Stimulated activated naive CD8-positive, alpha-beta T cell treated with anti-CD3 and anti-CD28 coated beads, Interleukin-15, Interleukin-2, amounts not matched to agents 100 U/mL and 50 U/mL, for 24 hours (primary cell): ENCODE measurements at places on chromosomes 1 and 21.

DNA sequence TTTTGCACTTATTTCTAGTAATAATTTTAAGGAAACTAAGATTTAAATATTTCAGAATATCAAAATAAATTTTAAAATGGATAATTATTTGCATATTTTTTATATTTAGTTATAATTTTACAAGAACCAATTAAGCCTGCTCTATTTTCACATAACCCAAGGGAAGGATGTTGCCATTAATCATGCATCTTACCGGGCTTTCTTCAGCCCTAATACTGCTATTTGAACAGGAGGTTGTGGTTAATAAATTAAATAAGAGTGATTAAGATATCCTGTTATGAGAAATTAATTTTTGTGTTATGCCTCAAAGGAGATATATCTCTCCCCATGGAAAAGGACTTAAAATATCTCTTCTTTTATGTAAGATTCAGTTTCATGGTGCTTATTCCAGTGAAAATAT is 1415.8 kb upstream of the B3GALT2 start:
- no peak for DNase-seq

GRCh38 chr1:74652711-74653139 is 20.9 kb downstream of the ERICH3 start:
- no peak for DNase-seq

DNA sequence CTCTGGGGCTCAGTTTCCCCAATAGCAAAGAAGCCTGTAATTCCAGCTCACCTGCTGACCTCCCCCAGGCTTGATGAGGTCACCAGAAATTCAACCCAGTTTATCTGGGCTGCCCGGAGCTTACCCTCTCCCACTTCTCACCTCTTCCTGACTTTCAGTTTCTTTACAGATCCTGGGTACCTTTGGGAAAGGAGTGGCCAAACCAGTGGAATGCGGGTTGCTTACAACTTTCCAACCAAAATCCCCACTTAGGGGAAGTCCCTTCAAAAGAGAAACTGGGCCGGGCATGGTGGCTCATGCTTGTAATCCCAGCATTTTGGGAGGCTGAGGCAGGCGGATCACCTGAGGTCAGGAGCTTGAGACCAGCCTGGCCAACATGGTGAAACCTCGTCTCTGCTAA is 5.9 kb upstream of the MARCKSL1 start:
- no peak for DNase-seq

GRCh38 chr21:32174819-32175218 is 104.0 kb downstream of the MIS18A start:
- no peak for DNase-seq

DNA sequence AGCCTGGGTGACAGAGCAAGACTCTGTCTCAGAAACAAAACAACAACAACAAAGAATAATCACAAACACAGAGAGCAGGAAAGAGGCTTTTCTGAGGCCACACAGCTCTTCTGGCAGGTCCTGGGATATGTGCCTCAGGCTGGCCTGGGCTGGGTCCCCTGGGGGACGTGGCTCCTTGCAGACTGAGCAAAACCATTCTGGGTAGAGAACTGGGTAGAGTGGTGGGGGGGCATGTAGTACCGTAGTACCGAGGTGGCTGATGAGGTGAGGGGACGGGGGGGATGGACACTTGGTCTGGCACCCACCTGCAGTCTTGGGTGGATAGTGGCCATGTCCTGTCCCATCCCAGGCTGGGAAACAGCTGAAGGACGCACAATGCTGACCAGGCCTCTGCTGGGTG is 6.0 kb downstream of the TMEM82 start:
- no peak for DNase-seq

DNA sequence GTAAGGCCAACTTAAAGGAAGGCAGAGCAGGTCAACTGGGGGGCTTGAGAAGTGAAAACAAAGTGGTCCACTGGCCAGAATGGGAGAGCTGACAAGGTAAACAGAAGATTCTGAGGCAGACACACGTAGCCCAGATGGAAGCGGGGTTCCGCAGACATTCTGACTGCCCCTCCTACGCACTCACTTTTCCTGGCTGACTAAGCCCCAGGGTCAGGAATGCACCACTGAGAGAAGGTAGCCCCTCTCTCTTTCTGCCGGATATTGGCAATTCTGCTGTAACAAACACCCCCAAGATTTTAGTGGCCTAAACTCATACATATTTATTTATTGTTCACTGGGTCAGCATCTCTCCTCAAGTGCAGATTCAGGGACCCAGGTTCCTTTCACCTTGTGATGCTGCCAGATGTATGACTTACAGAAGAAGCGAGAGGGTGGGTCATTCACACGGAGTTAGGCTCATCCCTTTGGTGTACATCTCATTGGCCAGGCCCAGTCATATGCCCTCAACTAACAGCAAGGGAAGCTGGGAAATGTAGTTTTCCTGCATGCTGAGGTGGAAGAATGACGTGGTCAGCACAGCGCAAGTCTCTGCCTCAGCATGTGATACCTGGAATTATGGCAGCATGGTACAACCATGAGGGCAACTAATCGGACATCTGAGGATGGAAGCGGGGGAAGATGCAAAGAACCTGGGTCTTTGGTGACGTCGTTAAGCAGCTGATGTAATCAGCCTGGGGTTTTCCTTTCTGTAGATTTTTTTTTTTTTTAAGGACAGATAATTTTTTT is 43.4 kb upstream of the MRPS6 start:
- DNase-seq = peak; percentile 52

GRCh38 chr1:221276896-221277409 is 397.7 kb downstream of the HLX start:
- no peak for DNase-seq

DNA sequence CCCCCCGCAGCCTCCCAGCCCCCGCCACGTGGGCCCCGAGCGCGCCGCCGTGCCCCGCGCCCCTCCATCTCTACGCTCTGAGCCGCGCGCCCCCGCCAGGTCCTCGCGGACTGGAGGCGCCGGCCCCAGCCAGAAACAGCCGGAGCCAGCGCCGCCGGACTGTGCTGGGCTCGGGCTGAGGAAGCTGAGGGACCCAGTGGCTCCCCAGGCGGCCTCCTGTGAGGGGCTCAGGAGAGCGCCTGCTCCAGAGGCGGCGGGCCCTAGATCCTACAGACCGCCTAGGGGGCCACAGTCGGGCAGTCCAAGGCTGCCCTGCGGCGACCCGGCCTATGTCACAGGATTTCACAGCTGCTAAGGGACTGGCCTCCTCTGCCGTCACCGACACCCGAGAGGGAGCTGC is 82.1 kb downstream of the NENF start:
- no peak for DNase-seq

GRCh38 chr1:244893836-244894235 is 29.5 kb upstream of the HNRNPU start:
- DNase-seq = no peak

DNA sequence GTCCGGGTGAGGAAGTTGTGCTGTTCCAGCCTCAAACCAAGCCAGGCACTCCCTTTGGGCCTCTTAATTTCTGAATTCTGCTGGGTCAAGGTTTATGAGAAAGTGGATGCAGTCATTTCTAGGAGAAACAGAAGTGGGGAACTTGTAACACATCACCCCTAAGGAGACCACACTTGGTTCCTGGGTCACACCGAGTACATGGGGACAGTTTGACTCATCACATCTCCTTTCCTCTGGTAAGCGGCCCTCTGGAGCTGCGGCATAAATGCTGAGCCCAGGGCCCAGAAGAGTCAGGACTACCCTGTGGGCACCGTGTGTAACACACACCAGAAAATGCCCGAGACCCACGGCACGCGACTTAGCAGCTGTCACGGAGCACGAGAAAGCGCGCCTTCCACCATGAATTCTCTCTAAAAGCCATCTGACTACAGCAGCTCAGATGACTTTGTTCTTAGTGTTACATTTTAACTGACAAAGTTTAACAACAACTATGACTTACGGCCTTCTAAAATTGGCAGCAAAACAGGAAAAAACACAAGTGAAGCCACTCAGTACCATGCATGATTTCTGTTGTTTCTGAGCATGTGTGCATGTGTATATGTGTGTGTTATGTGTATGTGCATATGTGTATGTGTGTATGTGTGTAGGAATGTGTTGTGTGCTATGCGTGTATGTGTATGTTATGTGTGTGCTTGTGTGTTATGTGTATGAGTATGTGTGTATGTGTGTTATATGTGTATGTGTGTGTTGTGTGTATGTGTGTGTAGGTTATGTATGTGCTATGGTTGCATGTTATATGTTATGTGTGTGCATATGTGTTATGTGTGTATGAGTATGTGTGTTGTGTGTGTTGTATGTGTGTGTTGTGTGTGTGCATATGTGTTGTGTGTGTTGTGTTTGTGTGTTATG is 50.8 kb downstream of the TOMM20 start:
- DNase-seq = peak; percentile 57

DNA sequence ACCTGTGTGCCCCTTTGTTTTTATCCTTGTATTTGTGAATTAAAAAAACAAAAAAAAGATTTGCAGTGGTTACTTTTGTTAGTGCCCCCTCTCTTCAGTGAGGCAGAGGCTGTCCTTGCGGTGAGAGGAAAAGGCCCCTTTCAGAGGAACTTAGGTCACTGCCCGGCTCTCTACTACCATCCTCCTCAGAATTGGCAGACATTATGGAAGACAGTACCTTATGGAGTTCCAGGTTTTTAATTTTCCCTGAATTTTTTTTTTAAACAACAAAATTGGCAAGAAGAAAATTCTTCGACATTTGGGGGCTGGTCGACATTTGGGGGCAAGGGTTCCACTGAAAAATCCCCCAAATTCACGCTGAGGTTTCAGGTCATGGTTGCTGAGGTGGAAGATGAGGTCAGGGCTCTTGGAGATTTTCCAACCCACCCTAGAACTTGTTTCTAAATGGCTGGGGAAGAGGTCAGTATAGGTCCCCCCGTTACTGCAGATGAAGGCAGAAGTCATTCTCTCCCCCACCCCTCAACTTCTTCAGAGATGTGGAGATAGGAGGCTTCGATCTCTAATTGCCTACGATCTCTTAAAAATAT is 5.3 kb downstream of the RXFP4 start:
- no peak for DNase-seq

DNA sequence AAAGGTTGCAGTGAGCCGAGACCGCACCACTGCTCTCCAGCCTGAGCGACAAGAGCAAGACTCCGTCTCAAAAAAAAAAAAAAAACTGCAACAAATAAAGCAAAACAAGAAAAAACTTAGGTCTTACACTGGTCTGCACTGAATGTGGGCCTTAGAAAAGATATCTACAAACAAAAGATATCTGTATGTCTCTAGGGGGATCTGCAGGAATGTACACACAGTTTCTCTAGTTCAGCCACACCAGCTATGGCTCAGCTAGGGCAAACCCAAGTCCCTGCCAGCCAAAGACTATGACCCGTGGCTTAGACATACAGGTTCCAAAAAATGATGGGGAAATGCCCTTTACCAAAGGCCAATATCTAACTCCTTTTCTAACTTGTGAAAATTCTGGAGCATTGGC is 202.4 kb upstream of the KAZN start:
- DNase-seq = no peak

GRCh38 chr1:158112994-158113758 is 67.5 kb upstream of the CD1D start:
- DNase-seq = peak; percentile 57

DNA sequence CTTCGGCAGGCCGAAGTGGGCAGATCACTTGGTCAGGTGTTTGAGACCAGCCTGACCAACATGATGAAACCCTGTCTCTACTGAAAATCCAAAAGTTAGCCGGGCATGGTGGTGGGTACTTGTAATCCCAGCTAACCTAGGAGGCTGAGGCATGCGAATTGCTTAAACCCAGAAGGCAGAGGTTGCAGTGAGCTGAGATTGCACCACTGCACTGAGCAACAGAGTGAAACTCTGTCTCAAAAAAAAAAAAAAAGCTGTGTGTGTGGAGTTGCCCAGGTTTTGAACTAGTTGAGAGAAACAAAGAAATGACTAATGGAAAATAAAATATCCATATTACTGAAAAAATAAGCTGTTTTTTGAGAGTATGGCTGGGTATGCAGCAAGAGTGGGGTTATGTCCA is 100.2 kb downstream of the GTF2B start:
- no peak for DNase-seq

DNA sequence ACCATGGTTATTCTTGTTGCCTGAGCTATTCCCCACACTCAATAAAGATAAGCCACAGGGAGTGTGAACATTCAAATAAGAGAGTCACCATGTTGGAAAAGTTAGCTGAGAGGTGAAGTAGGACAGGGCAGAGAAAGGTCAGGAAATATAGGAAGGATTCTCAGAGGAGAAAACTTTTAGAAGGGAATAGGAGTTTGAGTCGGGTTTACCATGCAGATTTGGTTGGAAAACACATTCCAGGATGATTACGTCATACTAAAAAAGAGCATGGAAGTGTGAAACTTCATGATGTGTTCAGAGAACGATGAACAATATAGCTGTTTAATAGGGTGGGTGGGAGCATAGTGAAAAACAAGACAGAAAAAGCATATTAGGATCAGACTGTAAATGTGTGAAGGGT is 1125.3 kb upstream of the ADGRL2 start:
- no peak for DNase-seq

DNA sequence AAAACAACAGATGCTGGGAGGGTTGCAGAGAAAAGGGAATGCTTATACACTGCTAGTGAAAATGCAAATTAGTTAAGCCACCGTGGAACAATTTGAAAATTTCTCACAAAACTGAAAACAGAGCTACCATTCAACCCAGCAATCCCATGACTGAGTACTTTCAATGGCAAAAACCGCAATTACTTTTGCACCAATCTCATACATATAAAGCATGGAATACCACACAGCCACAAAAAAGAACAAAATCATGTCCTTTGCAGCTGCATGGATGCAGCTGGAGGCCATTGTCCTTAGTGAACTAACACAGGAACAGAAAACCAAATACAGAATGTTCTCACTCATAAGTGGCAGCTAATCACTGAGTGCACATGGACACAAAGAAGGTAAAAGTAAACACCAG is 6.3 kb upstream of the OR2T8 start:
- DNase-seq = no peak

- no peak for DNase-seq
These were observed 40.0 kb downstream of the MEF2D start for GRCh38 chr1:156460525-156460924.

DNA sequence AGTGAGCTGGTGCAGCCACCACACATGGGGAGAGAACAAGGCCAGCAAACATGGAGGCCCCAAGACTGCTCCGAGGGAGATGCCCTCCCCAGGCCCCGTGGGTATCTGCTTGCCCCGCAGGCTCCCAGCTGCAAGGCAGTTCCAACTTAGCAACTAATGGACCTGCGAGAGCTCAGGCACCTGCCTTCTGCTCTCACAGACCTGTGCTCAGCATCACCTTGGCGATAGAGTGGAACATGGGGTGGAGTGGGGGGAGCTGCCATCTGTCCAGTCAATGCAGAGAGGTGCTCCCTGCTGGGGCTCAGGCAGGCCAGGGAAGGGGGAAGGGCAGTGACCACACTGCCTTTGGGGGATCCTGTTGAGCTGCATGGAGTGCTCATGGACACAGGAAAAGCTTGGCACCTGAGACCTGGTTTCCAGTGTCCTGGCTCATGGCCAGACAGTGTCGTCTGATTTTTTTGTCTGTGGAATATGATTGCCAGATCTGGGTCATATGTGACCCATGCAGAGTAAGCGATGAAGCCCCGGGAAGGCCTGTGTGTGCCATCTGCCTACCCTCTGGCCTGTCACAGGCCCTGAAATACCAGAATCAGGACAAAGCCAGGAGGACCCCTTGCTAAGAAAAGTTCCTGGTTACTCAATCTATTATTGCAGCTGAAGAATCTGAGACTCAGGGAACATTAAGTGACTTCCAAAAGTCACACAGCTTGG is 39.9 kb upstream of the TENT5C start:
- no peak for DNase-seq
